ENCODE measurements at places on chromosomes 3 and 15.

DNA sequence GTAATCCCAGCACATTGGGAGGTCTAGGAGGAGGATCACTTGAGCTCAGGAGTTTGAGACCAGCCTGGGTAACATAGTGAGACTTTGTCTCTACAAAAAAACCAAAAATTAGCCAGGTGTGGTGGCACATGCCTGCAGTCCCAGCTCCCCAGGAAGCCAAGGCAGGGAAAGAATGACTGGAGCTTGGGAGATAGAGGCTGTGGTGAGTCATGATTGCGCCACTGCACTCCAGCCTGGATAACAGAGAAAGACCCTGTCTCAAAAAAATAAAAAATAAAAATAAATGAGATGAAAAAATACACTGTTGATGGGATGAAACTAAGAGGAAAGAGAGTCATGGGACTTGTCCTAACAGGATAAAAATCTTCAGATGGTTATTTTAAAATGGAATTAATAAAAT lies 137.6 kb downstream of the IMPG2 start:
- no peak for DNase-seq

- DNase-seq = no peak
Measured at GRCh38 chr3:141793476-141794260, 30.5 kb downstream of the GRK7 start.

DNA sequence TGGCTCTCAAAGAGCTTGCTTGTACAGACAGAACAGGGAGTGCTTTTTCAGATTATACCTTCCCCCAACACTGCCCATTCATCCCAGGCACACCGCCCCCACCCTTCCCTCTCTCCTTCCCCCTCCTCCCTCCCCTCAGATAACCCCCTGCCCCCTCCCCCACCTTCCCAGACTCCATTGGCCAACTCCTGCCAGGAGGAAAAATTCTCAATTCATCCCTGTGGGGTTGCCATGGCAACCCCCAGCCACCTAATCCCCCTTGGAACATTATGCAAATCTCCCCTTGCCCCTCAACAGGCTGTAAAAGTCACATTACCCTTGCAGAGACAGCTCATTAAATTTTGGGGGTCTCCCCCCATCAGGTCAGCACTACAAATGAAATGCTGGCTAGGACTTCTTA lies 14.3 kb downstream of the TLE3 start:
- DNase-seq = no peak

DNA sequence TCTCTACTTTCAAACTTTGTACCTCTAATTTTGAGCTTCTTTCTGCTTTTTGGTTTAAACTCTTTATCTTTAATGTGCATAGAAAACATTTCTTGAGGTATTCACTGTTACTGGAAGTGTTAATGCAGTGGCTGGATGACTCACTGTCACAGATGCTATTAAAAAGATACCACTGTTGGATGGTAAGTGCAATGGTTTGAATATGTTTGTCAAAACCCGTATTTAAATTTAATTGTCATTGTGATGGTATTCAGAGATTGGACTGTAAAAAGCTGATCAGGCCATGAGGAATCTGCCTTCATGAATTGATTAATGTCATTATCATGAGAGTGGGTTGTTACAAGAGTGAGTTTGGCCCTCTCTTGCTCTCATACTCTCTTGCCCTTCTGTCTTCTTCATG lies 70.6 kb downstream of the AP4E1 start:
- DNase-seq = no peak

DNA sequence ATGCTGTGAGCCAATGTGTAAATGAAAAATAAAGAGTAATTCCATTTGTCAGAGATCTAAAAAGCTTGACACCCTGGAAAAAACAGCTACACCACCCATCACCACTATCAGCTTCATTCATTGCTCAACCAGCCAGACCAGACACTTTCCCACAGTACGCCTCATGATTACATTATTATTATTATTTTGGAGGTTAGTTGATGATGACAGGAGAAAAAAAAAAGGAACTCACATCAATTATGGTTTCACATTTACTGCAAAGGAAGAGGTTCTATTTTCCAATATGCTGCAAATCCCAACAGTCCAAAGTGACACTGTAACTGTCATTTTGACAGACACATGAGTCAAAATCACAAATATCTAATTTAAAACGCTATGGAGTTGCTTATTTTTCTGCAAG lies 134.7 kb upstream of the TSC22D2 start:
- no peak for DNase-seq

DNA sequence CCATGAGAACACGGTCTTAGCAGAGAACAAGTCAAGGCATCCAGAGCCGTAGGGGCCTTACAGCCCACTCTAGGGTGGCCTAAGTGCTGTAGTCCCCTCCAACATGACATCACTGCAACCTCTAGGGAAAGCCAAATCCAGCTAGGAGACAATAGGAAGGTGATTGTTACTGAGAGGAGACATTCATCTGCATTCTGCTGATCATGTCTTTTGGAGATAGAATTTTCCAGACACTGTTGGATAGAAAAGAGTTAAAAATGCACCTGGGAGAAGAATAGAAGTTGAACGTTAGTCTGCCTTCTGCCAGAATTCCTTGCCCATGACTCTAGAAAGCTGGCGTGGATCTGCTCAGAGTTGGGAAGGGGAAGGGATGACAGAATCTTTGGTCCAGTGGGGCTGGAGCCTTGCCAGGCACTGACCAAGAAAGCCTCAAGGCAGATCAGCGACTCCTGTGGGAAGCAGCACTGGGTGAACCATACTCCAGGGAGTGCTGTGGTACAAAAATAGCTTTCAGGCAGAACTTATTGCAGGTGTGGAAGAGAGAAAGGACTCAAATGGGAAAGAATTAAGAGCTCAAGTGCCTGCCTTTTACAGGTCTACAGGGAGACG lies 44.8 kb upstream of the RAF1 start:
- no peak for DNase-seq

DNA sequence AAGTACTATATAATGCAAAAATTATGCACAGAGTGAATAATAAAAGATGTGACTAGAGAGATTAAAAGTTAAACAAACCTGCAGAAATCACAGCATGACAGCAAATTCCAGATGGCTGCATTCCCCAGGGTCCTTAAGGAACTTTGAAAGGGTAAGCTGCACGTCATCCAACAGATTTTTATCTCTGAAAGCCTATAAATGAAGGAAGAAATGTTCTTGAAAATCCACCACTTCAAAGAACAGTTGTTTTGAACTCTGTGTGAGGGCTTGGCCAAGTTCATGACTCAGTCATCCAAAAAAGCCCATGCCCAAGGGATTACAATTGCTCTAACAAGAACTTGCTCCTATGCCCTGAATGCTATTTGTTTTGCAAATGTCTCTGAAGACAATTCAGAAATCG lies 603.6 kb downstream of the PLOD2 start:
- DNase-seq = no peak

GRCh38 chr15:24269166-24269571 lies 406.4 kb upstream of the NPAP1 start:
- no peak for DNase-seq

Measured in right lung (tissue), 10 donors.